ENCODE measurements at places on chromosomes 3 and 15.
A peak's percentile ranks its signal among the peaks of the same experiment; 100 is the strongest.

DNA sequence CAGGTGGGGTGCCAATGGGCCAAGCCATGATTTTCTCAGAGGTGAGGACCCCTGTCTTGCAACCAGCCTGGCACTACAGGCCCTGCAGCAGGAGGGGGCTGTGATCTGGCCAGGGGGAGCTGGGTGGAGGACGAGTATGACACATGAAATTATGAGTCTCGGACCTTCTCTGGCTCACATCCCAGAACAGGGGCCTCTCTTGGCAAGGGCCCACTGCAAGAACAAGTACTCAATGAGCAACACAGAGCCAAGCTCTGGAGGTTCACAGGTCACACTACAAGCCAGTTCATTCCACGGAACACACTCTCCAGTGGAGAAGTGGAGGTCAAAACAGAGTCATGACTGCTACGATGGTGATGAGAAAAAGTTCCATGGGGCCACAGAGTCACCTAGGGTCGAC, 28.3 kb downstream of the CCDC32 start:
- DNase-seq = no peak

DNA sequence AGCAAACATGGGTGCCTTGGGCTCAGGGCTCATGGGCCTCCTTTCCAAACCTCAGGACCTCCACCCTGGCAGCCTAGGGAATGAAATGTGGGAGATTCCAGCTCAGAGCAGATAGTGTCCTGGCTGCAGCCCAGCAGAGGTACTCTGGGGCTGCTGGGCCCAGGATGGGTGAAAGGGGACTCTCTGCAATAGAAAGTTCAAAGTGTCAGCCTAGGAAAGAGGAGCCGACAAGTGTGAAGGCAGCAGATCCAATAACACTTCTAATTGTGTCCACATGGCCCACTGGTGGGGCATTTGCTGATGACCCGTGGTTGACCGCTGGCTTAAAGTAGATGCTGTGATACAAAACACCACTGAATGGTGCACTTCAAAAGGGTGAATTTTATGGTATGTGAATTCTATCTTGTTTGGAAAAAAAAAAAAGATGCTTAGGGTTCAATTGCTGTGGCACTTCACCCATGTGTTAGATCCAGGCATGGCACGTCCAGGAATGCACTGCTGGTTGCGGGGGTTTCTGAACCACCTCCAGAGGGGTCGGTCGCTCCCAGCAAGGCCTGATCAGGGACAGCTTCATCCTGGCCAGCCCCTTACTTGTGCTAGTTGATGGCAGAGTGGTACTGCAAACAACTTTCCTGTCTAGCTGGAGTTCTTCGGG, 20.9 kb downstream of the AMOTL2 start:
- DNase-seq = no peak

GRCh38 chr3:24311881-24312280, 182.8 kb downstream of the THRB start:
- no peak for DNase-seq

- no peak for DNase-seq
These were observed 143.5 kb downstream of the ADAM10 start for GRCh38 chr15:58605931-58606530.

DNA sequence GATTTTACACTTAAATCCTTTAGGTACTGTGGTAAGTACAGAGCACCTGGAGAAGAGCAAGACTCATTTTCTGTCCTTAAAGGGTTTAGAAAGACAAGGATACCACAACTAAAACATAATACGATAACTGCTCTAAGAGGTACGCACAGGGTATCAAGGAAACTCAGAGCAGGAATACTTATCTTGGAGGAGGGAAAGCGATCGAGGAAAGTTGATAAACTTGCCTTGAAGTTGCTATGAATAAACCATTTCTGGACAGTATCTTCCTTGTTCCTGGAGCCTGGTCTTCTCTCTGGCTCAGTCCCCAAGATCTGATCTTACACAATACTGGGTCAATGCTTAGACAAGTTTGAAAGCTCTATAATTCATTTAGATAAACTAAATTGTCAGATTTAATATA, 17.6 kb upstream of the GATM start:
- DNase-seq = no peak

DNA sequence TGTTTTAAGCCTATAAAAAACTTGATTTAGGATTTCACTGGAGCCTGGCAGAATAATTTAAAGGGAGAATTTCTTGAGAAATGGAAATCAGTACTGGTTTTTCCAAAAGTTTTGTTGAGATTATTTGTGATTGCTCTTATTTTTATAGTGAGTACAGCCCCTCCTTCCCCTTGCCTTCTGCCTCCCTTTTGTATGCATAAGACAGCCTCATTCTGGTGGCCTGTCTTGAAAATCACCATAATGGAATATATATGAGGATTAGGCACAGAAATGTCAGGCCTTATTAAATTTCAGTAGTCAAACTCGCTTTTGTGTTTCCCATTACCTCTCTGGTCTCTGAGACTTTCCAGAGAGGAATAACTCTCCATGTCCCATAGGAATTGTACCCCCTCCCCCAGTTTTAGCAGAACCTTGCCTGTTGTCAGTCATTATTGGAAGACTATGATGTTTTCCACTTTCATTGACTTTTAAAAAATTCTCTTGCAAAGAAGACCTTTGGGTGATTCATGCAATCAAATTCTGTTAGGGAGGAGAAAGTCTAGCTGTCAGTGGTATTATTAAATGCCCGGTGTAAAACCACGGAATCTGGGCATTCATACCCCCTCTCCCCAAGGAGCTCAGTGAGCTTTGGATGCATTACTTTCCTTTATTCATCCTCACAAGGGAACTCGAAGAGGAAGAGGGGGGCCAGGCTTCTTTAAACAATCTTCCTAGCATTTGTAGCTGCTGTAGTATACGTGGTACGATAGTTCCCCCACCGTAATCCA, 171.6 kb upstream of the TSC22D2 start:
- DNase-seq = no peak

DNA sequence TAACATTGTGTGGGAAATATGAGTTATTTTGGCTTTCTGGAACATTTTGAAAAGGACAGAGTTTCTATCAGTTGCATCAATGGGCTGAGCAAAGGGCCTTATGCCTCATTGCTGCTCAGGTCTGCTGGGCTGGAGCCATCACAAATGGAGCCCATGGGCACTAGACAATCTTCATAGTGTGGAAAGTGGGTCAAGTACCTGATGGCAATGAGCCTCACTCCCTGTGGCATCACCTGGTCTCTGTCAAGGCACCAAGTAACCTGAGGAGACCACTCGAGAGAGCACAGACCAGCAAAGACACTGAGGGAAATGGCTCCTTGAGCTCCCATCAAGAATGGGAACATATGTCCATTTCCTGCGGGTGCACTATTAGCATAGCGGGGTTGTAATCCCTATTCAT, 96.7 kb upstream of the PPP2R3A start:
- peak; percentile 9 for DNase-seq

DNA sequence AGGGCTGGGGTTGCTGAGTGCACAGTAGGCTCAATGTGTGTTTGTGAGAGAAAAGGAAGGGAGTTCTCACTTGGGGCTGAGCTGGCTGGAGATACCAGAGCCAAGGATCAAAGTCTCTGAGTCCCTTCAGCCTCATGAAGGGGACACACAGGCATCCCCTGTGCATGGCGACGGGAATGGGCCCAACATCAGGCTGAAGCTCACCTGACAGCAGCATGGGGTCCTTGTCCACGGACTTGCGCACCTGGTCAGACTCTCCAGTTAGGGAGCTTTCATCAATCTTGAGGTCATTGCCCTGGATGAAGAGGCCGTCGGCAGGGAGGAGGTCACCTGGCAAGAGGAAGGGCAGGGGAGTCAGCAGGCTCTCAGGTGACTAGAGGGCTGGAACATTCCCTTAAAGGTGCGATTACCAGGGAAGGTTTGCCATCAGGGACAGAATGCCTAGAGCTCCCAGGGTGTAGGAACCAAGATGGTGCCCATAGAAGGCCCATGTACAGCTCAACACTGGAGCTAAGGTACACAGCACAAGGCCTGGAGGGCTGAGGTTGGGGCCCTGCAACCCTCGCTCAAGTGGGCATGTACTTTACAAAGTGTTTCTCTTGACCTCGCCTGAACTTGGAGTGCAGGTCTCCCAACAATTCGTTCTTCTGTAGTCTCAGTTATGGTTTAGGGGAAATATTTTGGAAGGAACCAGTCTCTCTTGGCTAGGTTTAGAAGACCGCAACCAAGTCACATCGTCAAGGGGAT, 80.0 kb upstream of the SEC13 start:
- no peak for DNase-seq

GRCh38 chr3:182802413-182803390, 9.4 kb downstream of the ATP11B start:
- no peak for DNase-seq
